ENCODE measurements at places on chromosomes 16 and 17.

DNA sequence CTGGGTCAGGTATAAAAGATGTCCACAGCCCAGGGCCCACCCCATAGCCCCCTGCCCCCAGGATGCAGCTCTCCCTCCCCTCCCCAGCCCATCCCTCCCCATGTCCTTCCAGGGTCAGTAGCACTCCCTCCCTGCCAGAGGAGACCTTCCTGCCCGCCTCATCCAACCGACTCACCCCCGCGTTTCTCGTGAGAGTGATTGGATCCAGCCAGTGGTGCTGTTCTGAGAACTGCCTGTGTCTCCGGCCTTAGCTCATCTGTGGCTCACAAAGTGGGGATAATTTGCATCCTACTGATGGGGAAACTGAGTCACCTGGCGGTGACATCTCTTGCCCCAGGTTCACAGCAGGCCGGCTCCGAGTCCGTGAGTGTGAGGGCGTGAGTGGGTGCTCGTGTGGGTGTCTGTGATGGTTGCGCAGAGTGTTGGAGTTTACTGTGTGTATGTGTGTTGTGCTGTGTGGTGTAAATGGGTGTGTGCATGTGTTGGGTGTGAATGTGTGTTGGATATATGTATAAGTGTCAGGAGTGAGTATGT, 90.7 kb upstream of the GSE1 start:
- no peak for DNase-seq

DNA sequence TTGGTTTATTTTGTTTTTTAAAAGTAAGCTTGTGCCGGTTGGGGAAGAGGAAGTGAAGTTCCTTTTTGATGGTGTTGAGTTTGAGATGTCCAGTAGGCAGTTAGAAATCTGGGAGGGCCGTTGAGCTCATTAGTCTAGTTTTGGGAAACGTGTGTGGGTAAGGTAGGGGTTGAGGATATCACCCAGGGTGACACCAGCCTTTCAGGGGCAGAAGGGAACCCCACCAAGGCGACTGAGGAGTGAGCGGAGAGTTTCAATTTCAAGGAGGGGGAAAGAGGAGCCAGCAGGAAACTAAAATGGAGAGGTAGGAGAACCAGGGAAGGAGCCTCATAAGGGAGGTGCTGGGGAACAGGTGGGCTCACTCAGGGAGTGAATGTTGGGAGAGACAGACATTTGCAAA, 22.7 kb downstream of the HAPSTR1 start:
- no peak for DNase-seq

- peak; percentile 41 for DNase-seq
Observed at GRCh38 chr17:39235555-39236449, 10.1 kb upstream of the STAC2 start.

GRCh38 chr16:27424772-27425498, 23.0 kb downstream of the IL21R start:
- DNase-seq, result no peak

DNA sequence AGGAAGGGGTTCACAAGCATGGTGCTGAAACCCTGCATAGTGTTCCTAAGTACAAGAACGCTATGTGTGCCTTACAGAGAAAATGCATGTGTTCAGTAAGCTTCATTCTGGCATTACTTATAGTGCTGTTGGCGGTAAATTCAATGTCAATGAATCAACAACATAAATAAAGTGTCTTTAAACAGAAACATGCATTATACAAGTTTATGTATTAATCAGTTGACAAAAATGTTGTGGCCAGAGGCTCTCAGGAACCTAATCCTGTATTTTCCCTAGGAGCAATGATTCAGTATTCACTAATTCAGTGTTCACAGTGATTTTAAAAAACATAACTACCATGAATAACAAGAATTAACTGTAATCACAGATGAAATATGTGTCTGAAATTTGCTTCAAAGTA, 47.1 kb upstream of the MYOCD start:
- DNase-seq, result no peak

- no peak for DNase-seq
Observed at GRCh38 chr16:11618107-11618717, 31.5 kb upstream of the LITAF start.

GRCh38 chr17:14417336-14417735, 116.5 kb downstream of the HS3ST3B1 start:
- no peak for DNase-seq

DNA sequence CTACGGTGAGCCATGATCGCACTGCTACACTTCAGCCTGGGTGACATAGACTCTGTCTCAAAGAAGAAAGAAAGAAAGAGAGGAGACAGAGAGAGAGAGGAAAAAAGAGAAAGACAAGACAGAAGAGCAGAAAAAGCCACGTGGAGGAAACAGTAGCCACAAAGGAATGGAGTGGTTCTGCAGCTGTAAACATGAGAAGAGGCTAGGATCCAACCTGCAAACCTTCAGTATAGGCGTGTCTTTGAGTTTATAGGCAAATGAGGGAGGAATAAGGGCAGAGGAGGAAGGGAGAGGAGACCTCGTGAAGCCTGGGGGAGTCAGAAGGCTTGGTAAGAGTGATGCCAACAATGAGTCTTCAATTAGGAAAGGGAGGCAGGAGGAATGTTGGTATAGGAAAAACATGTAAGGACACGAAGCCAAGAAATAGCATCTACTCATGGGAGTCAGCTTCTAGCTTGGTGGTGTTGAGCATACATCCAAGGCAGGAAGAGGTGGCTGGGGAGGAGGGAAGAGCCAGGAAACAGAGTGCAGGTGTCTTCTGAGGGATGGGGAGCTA, 3.9 kb downstream of the MED9 start:
- no peak for DNase-seq

DNA sequence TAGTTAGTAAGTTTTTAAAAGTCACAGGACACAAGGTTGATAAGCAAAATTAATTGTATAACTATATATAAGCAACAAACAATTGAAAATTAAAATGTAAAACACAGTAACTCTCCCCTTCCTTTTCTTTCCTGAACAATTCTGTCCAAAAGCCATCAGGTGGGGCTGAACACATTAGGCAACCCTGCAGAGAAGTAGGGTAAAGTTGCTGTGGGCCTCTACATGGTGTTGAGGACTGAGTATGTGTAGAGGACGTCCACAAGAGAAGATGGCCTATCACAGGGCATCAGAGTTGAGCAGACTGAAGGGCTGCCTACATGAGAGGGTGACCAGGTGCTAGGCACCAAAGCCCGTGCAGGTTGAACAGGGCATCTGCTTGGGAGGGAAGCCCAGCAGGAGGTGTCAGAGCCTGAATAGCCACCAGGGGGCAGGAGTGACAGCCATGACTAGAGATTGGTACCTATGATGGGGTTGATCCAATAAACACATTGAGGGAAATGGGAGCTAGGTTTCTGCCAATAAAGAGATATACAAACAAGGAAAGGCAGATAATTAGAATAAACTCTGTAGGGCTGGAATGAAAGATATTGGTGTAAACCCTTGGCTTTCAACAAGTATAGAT, 415.1 kb downstream of the NPIPA8 start:
- DNase-seq, result peak; percentile 38

GRCh38 chr16:53827741-53828140, 123.8 kb downstream of the FTO start:
- DNase-seq, result no peak

GRCh38 chr16:7026639-7027038, 306.0 kb upstream of the RBFOX1 start:
- no peak for DNase-seq

- DNase-seq, result no peak
Observed at GRCh38 chr16:85568519-85568918, 44.6 kb upstream of the GSE1 start.

DNA sequence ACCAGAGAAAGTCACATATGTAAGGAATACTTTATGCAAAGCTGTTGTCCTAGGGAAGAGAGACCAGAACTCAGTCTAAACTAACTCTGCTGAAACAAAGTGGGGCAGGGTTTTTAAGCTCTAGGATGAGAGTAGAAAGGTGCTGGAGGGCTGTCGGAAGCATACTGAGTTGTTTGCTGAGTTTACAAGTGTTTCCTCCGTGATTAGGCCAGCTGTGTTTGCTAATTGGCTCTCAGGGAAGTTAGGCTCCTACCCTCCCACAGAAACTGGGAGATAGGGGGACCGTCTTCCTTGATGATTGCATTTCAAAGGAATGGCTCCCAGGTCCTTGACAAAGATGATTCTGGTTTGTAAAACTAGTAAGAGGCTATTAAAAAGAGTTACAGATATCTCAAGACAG, 24.4 kb upstream of the CRYM start:
- DNase-seq, result no peak

GRCh38 chr16:73059779-73060615, 12.1 kb upstream of the ZFHX3 start:
- no peak for DNase-seq

- DNase-seq, result no peak
Observed at GRCh38 chr17:33981711-33982601, 273.1 kb upstream of the CCL2 start.

GRCh38 chr16:781346-782010, 6.7 kb downstream of the RPUSD1 start:
- DNase-seq, result no peak

DNA sequence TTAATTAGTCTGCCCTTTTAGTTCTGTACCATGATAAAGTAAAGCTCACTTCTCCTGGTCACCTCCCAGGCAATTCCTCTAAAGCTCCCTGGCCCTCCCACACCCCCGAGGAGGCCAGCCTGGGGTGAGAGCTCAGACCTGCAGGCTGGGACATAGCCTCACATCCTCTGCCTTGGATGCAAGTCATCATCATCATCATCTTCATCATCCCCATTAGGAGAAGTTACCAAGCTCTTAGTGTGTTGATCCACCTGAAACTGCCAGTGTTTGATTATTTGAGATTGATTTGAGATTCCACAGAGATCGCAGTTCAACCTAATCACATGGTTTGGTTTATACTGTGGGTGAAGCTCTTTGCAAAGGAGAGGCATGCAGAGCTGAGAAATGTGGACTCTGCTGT, 197.5 kb downstream of the CYLD start:
- DNase-seq, result no peak

- DNase-seq, result no peak
Observed at GRCh38 chr16:78990309-78990701, 610.2 kb downstream of the MAF start.

GRCh38 chr17:40417258-40417608, 463 bp downstream of the TOP2A start:
- DNase-seq, result no peak

DNA sequence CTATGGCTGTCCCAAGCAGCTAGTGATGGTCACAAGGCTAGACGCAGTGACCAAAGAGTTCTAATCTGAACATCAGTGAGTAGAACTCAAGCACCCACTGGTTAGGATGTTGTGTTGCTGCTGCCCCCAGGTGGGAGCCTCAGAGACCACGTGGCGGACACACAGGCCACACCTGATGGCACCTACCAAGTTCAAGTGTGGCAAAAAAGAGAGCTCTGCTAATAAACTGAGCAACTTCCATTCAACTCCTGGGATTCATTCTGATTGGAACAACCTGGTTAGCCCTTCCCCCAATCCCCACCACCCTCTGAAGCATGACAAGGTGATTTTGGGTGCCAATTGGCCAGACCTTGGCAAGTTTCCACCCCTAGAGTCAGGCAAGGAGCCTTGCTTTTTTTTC, 3.5 kb upstream of the LCMT1 start:
- DNase-seq, result no peak

- no peak for DNase-seq
Observed at GRCh38 chr17:71472809-71473789, 647.7 kb upstream of the SOX9 start.

DNA sequence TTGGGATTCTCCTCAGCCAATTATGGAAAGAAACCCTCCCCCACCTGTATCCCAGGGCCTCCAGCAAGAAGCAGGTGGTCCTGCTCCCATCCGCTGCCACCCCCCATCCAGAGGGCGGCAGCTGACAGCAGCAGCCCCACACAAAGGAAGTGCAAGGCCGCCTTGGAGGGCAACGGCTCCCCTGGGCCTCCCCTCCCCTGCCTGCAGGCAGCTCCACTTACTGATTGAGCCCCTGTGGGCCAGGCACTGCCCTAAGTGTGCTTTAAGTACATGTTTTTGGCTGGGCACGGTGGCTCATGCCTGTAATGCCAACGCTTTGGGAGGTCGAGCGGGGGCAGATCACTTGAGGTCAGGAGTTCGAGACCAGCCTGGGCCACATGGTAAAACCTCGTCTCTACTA, 257.6 kb downstream of the PARN start:
- no peak for DNase-seq

- DNase-seq, result no peak
Observed at GRCh38 chr16:66618588-66619375, 14.3 kb downstream of the CMTM3 start.

- DNase-seq, result no peak
Observed at GRCh38 chr17:7238420-7239090, 702 bp downstream of the PHF23 start.

DNA sequence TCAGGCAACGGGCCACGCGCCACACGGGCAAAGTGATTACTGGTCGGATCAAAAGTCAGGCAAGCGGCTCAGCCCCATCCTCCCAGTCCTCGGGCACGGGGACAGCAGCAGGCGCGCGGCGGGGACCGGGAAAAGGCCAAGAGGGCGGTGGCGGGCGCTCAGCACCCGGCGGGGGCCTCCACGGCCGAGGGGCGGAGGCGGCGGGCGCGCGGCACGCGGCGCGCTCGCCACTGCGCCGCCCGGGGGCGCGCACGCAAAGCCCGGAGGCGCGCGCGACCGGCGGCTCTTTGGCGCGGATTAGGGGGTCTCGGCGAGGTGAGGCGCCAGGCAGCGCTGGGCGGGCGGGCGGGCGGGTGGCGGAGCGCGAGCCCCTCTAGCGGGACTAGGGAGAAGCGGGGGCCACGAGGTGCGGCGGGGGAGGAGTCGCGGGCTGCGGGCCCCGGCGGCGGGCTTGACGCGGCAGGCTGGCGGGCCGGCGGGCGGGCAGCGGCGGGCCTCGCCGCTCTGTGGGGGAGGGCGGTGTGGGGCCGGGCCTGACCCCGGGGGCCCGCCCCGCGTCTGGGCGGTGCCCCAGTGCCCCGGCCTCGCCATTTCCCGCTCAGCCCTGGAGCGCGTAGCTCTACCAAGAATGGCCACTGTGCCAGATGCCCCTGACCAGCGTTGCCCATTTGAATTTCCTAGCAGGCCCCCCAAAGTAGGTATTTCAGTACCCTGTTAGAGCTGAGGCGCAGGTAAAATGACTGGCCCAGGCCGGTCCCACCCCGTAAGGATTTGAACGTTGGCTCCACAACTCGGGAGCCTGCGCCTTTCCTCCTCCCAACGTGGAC, at the start of the genes ACACA and TADA2A:
ACACA (minus strand) TSS at position 202 of the 827 bp plus-strand sequence. CDS start 537 bp downstream, outside the sequence.
TADA2A (plus strand) TSS at position 252 of the 827 bp plus-strand sequence. CDS start 4,480 bp downstream, outside the sequence.
- peak; percentile 73 for DNase-seq

DNA sequence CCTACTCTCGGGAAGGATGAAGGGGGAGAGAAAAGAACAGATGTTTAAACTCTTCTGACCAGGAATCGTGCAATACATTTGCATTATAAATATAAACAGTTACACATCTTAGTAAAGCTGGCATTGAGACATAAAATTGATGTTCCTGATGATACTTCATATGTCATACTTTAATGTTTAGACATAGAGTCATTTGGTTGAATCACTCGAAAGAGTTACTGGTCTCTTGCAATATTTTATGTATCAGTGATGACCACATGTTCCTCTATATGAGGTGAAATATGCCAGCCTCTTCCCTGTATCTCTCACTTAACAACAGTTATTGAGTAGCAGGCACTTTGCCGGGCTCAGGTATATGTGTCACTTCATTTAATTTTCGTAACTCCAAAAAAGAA, 49.7 kb upstream of the PMFBP1 start:
- no peak for DNase-seq

DNA sequence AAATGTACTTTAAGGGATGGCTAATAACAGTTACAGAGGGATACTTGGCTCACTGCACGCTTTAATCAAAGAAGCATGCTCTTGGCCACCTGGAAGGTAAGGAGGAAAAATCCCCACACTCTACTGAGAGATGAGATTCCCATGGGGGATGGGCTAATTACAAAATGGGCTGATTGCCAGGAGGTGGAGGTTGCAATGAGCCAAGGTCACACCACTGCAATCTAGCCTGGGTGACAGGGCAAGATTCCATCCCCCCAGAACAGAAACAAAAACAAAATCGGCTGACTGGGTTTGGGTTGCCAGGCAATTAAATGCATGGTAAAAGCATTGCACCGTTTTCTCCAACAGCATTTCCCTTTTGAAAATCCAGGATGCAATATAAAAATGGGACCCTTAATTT, 18.0 kb downstream of the N4BP1 start:
- no peak for DNase-seq
